Posterior cingulate gyrus (tissue), 11 donors: ENCODE measurements at places on chromosomes 16 and 17.

DNA sequence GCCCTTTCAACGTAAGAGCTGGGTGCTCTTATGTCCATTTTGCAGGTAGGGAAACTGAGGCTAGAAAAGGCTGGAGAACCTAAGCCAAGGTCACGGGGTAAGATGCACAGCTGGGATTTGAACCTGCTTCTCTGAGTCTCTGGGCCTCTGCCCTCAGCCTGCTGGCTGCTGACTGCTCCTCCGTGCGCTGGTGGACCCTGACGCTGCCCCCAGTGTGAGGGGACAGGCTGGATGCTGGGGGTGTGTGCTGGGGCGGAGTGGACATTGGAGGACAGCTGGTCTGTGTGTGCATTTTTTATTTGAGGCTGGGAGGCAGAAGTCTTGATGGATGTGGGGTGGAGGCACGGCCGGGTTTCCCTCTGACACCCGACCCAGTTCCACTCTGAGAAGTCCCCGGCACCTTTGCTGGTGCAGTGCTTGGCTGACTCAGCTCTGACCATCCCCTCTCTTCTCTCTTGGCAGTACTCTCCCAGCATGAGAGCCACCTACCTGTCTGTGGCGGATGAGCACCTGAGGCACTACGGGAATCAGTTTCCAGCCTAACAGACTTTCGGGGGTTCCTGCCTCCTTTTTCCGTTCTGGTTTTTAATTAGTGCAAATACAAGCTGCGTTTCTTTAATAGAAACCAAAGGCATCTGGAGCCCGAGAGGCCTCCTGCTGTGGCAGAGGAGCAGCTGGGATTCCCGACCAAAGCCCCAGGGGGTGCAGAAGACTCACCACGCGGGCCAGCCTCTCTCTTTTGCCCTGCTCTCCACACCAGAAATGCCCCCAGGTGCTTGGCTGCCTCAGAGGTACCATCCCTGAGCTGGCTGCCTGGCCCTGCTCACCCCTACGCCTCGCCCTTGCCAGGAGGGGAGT is 14.1 kb upstream of the DNAI2 start:
- no peak for DNase-seq

GRCh38 chr16:22071331-22071910 is 20.9 kb upstream of the VWA3A start:
- DNase-seq, result no peak

- no peak for DNase-seq
Measured at GRCh38 chr17:61453566-61454380, 1.6 kb downstream of the TBX4 start.

GRCh38 chr17:82917699-82918345 is 78.0 kb upstream of the ZNF750 start:
- DNase-seq, result no peak

GRCh38 chr17:74757931-74758847 is 9.8 kb downstream of the NHERF1 start:
- DNase-seq, result peak; percentile 58

- no peak for DNase-seq
Measured at GRCh38 chr16:2438121-2438520, 8.9 kb downstream of the CCNF start.

DNA sequence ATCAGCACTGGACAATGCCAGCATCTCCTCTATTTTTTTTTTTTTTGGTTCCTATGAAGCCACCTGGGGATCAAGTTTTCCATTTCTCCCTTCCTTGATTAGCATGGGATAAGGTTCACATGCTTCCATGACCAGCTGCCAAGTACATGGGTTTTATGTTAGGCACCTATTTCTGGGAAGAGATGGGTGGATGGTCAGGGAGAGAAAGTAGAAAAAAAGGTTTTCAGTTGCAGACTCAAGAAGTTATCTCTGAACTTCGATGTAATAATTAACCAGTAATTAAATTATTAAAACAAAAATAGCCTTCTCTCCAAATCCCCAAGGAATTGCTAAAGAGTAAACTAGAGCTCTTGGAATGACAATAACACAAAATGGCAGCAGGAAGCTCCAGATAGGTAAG is 164.9 kb upstream of the MAF start:
- DNase-seq, result no peak

GRCh38 chr16:2155977-2156848 is 631 bp downstream of the TRAF7 start:
- DNase-seq, result no peak

GRCh38 chr16:89944773-89945172 is 3.8 kb upstream of the DEF8 start:
- no peak for DNase-seq

GRCh38 chr17:27567563-27567859 is 63.5 kb upstream of the LGALS9 start:
- no peak for DNase-seq

DNA sequence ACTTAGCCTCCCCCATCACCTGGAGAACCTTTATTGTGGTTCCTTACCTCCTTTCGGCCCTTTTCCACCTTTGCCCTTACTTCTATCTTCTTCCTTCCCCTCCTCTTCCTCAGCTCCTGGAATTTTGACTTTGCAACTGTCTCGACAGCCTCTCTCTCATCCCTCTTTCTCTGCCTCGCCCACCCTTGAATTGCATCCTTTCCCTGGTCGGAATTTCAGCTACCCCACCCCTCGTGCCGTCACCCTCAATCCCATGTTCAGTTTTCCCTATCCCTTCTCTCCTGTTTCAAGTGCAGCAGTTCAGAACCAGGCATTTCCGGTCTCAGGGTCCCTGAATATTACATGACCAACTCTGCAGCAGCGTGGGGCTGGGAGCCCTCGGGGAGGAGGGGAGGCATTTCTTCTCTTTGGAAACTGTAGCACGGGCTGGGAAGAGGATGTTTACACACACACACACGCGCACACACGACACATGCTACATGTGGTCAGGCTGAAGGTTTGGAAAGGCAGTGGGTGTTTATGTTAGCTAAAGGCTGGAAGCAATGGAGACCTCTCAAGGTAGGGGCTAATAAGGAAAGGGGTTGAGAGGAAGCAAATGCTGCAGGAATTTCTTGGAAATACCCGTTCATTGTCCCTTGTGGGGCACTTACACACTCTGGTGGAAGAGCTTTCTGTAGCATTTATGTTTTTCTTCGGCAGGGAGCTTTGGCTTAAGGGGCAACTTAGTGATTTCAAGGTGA is 971 bp downstream of the MINK1 start:
- DNase-seq, result no peak

GRCh38 chr17:34671191-34671590 is 91.8 kb downstream of the TMEM132E start:
- DNase-seq, result no peak

- no peak for DNase-seq
Measured at GRCh38 chr17:70080541-70081347, 5.7 kb downstream of the KCNJ16 start.

- DNase-seq, result peak; percentile 69
Measured at GRCh38 chr17:50347117-50347893, 1.4 kb downstream of the XYLT2 start.

GRCh38 chr16:22670044-22670536 is 143.9 kb upstream of the HS3ST2 start:
- DNase-seq, result no peak

GRCh38 chr17:69477903-69478266 is 63.4 kb downstream of the MAP2K6 start:
- no peak for DNase-seq

DNA sequence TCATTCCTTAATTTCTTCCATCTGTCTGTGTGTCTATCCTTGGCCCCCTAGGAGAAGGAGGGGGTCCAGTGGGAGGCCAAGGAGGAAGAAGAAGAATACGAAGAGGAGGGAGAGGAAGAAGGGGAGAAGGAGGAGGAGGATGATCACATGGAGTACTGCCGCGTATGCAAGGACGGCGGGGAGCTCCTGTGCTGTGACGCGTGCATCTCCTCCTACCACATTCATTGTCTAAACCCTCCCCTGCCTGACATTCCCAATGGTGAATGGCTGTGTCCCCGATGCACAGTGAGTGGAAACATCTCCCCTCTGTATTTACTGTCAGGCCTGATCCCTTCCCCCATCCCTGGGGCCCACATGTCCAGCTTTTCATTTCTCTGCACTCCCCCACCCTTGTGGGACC is 6.3 kb downstream of the CHD3 start:
- no peak for DNase-seq

- DNase-seq, result no peak
Measured at GRCh38 chr17:76238847-76239537, 1.3 kb downstream of the RNF157 start.

- DNase-seq, result no peak
Measured at GRCh38 chr17:77426676-77427386, 286.1 kb downstream of the SEC14L1 start.

DNA sequence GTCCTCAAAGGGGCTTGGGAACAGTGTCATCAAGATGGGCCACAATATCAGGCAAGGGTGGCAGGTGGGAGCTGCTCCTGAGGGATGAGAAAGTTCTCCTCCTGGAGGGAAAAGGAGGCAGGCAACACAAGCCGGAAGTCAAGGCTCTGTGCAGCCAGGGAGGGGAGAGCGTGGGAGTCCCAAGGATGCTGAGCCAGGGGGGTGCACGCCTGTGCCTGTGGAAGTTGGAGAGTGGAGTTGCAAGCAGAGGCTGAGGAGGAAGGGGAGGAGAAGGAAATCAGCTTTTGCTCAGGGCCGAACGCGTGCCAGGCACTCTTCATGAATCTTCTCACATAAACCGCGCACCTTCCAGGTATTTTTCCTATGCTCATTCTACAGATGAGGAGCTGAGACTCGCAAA is 7.4 kb upstream of the SLC13A2 start:
- no peak for DNase-seq

DNA sequence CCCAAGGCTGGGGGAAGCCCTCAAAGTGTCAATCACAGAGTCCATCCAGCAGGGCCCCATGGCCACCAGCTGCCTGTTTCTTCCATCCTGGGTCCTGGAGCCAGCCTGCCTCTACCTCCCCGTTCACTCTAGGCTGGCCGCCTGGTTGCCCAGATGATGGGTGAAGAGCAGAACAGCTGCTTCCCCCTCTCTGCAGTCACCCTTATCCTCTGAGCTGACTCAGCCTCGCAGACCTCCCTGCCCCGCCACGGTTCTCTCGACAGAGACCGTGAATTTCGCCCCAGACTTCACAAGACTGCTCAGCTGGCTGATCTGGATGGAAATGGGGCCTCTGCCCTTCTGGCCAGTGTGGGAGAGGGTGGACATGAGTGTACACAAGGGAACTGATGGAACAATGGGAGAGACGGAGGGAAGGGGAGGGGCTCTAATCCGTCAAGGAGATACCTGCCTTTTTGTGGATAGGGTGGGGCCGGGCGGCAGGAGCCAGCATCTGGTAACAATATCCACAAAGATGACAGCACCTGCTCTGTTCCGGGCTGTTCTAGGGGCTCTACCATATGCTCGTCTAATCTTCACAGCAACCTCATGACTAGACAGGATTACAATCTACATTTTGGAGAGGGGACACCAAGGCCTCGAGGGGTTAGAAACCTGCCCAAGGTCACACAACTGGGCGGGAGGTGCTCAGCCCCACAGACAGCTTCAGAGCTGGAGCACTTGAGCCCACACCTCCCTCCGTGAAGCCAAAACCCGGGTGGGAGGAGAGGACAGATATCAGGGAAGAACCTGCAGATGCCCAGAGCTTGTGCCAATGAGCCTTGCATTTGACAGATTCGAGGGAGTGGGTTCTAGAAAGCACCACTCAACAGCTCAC is 136.0 kb downstream of the SDK2 start:
- DNase-seq, result no peak

DNA sequence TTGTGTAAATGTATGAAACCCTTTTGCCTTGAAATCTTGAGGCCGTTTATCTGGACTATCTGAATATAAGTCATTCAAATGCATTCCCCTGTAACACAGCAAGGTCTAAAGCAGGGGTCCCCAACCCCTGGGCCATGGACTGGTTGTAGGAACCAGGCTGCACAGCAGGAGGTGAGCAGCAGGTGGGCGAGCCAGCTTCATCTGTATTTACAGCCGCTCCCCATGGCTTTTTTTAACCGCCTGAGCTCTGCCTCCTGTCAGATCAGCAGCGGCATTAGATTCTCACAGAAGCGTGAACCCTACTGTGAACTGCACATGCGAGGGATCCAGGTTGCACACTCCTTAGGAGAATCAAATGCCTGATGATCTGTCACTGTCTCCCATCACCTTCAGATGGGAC is 24.1 kb downstream of the DNAH3 start:
- no peak for DNase-seq

- DNase-seq, result no peak
Measured at GRCh38 chr16:77499373-77500285, 64.8 kb upstream of the ADAMTS18 start.

DNA sequence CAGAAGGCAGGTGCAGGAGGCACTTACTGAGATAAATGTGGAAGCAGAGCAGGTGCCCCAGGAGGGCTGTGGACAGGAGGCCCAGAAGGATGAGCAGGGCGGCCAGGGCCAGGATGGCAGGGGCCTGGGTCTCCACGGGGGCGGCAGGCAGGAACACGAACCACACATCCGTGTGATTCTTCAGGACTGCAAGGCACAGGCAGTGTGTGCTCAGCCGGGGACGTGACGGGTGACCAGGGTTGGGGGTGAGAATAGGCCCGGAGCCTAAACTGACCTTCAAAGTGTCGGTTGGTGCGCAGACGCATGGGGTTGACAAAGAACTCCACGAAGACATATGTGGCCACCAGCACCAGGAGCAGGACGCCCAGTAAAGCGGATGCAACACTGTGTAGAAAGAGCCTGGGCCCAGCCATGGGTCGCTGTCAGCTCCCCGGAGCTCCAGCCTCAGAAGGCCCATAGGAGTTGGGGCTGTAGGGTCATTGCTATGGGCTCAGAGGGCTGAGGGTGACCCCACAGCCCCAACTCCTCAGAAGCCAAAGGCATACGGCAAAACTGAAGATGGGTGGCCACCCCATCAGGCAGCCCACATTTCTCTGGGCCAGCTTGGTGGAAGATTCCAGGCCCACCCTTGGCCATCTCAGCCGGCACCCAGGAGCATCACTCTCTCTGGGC is 5.4 kb upstream of the TPPP3 start:
- no peak for DNase-seq

GRCh38 chr16:31253642-31254045 is 6.1 kb upstream of the ITGAM start:
- DNase-seq, result no peak

DNA sequence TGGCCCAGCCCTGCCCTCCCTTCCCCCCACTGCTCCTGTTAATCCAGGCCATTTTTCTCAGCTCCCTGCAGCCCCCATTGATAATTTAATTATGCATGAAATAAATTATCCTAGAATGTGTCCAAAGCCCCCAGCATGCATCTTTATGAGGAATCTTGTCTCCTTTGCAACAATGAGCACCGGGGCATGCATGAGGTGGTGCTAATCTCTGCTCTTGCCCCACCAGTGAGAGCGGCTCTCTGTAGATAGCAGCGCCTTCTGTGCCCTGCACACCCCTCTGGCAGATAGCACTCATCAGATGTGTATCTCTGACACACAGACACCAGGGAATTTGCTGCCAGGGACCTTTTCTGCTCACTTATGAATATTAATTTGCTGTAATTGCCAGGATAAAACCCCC is 140.2 kb upstream of the CDC42EP4 start:
- no peak for DNase-seq

GRCh38 chr16:27096375-27096774 is 29.6 kb downstream of the C16orf82 start:
- no peak for DNase-seq

DNA sequence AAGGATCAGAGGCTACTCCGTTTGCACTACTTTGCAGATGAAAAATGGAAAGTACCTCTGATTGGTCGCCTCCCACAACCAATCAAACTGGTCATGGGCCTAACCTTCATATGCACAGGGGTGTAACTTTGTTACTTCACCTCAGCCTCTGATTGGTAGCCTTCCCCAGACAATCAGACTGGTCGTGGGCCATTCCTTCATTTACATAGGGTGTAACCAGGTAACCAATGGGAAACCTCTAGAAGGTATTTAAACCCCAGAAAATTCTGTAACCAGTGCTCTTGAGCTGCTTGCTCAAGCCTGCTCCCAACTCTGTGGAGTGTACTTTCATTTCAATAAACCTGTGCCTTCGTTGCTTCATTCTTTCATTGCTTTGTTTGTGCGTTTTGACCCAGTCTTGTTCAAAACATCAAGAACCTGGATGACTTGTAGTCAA is 39.2 kb upstream of the USP22 start:
- DNase-seq, result no peak
